ENCODE measurements at places on chromosomes 2 and 18.

DNA sequence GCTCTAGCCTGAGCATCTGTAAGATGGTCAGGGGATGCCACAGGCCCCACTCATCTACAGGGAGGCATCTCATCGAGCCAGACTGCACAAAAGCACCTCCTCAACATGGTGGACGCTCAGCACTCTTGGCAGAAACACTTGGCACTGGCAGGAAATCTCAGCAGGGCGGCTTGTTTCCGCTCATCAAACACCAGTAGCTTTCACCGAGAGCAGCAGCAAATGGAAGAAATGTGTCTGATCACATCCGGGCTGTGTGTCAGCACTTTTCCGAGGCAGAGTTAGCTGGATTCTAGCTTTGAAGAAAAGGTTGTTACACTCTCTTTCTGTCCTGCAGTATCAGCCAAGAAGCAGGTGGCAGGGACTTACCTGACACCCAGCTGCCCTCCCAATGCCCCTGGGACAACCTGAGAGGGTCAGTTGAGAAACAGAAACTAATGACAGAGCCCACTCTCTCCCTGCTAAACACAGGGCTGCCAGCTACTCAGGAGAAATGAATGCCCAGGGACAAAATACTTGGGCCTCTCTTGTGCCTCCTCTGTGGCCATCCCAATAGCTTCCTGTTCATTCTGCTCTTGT, 68.9 kb upstream of the FZD7 start:
- no peak for DNase-seq

DNA sequence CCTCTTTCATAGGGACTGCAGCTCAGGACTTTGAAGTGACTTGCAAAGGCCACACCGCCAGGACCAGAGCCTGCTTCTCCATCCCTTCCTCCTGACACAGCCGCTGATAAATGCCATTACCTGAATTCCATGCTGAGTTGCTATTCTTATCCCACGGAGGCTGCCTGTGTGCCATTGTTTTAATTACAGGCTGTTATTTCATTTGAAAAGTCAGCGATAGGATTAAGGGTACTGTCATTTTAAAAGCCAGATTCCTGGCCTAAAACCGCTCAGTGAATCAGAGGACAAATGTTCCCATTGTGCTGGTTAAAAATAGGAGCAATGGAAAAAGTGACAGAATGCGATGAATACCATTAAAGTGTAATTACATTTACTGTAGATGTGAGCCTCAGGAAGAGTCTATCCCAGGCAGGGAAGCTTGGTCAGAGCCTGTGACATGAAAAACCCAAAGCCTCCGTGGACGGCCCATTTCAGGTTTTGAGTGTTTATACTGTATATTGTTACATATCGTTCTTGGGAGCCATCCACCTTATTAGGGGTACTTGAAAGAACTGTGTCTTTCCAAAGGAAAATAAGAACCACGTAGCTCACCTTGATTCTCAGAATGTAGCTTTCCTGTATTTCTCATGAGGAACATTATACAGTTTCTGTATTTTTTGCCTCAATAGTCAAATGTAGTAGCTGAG, 41.3 kb downstream of the PDCL3 start:
- no peak for DNase-seq

- no peak for DNase-seq
Observed at GRCh38 chr2:99275882-99276281, 20.4 kb upstream of the LYG2 start.

- no peak for DNase-seq
Observed at GRCh38 chr2:20378891-20379519, 28.4 kb upstream of the PUM2 start.

- DNase-seq: no peak
Observed at GRCh38 chr2:69177063-69177771, 164.2 kb downstream of the ANTXR1 start.

DNA sequence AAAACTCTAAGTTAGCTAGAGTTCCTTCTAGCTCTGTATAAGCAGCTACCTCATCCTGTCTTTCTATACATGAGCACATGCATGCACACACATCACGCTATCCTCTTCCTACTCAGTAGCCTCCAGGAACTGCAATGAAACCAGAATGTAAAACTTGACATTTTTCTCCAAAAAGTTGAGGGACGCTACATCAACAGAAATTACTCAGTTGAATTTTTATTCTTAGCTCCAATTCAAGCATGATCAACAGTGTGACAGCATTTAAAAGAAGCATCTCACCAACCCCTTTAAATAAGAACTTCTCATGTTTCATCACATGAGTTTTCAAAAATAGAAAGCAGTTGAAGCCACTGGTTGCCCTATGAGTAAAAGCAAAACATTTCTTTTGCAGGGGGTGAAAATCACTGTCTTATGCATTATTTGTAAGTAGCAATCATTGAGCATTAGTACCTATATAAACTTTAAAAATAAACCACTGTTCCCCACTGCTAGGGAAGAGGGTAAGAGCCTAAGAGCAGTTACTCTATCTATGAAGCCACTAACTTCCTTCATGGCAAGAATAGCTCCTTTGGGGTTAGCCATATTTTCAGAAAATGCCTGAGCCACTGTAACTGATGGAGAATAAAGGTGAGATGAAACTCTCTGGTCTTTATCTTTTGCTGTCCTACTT, 77.9 kb upstream of the ARL5A start:
- DNase-seq: no peak

GRCh38 chr2:169734169-169734847, 676 bp downstream of the KLHL23 start:
- no peak for DNase-seq

GRCh38 chr2:98948956-98949739, 13.1 kb upstream of the CRACDL start:
- no peak for DNase-seq

DNA sequence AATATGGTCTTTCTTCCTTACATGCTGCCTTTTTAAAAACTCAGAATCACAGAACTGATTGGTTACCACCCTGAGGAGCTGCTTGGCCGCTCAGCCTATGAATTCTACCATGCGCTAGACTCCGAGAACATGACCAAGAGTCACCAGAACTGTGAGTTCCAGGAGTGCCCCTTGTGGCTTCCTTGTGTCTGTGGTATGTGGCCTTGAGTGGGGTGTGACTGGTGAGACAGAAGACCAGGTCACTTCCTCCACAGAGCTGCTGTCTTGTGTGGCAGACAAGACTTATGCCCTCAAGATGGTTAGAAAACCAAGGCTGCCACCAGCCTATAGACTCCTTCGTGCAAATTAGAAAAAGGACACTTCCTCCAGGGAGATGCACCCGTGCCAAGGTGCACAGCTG, 72.6 kb downstream of the EPAS1 start:
- peak; percentile 4 for DNase-seq

- no peak for DNase-seq
Observed at GRCh38 chr18:69969491-69969890, 21.8 kb upstream of the CD226 start.

GRCh38 chr2:143433251-143433650, 304.0 kb downstream of the ARHGAP15 start:
- DNase-seq: no peak

DNA sequence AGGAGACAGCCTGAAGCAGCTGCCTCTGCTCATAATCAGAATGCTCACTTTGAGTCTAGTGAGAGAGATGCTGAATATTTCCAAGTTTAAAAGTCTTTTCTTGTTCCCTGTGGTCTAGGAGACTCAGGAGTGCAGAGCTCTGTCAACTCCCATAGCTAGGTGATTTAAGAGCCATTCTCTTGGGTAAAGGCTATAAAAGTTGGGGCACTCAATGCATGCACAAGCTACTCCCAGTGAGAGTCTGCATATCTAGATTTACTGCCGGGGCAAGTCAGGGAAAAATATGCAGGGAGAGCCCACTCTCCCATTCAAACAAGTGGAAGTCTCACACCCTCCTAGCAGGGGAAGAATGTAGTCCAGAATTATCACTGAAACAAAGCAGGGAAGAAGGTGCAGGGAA, 408.6 kb upstream of the KCNJ3 start:
- no peak for DNase-seq

GRCh38 chr2:42954227-42954962, 162.0 kb upstream of the HAAO start:
- DNase-seq: no peak

DNA sequence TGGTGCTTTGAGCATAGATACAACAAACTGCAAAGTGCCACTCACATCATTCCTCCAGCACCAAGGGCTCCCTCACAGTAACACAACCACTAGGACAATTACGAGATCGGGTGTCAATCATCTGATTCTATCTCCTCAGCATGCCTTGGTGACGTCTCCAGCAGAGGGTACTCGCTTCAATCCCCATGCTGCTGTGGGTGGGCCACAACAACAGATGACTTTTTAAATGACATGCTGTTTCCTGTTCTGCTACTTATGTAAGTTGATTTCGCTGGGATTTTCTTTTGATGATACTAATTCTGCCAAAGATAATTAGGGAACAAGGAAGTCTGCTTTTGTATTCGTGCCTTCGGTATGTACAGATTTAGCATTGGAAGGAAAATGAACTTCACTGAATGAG, 1113.0 kb downstream of the BCL11A start:
- DNase-seq: no peak

- DNase-seq: no peak
Observed at GRCh38 chr2:47127862-47128543, 27.1 kb downstream of the STPG4 start.

DNA sequence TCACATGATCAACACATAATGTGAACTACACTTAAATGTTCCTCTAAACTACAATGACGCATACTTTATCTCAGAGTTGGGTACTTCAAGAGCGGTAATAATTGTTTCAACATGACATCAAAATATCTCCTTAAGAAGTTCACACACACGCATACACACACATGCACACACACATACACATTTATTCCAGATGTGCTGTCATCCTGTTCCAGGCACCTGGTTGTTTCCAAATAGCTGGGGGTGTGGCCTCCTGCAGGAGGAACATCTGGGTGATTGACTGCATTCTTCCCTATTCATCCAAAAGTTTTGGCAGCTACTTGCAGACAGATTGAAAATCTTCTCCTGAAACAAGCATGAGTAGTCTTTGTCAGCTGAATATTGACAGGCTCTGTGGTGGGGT, 37.9 kb upstream of the PIK3C3 start:
- DNase-seq: no peak

- no peak for DNase-seq
Observed at GRCh38 chr2:136081582-136082210, 36.3 kb downstream of the CXCR4 start.

- DNase-seq: no peak
Observed at GRCh38 chr2:217314021-217314460, 454.2 kb upstream of the TNP1 start.

GRCh38 chr2:29844713-29845326, 76.6 kb downstream of the ALK start:
- no peak for DNase-seq

GRCh38 chr2:105076121-105076520, 38.3 kb downstream of the MRPS9 start:
- no peak for DNase-seq

DNA sequence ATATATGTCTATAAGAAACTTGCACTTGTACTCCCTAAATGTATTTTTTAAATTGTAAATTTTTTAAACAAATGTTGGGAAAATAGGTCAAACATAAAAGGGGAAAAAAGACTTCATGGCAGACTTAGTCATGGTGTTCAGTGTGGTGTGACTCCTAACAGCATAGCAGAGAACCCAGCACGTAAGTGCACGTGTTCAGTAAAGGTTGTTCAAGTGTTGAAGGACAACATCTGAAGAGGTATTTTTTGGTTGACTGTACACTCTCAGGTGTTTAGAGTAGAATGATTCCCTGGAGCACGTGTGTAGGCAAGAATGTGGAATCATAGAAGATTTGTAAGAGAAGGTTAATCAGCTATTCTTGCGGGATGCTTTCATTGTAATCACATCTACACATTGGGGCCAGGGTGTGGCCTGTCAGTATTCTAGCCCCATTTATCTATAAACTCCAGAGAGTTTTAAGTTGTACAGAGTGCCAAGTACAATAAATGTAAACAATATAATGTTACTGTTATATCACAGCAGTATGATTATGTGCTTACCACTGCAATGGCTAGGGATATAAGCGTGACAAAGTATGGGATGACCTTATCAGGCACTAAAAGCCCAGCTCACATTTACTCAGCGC, 106.8 kb downstream of the CRIM1 start:
- DNase-seq: no peak

DNA sequence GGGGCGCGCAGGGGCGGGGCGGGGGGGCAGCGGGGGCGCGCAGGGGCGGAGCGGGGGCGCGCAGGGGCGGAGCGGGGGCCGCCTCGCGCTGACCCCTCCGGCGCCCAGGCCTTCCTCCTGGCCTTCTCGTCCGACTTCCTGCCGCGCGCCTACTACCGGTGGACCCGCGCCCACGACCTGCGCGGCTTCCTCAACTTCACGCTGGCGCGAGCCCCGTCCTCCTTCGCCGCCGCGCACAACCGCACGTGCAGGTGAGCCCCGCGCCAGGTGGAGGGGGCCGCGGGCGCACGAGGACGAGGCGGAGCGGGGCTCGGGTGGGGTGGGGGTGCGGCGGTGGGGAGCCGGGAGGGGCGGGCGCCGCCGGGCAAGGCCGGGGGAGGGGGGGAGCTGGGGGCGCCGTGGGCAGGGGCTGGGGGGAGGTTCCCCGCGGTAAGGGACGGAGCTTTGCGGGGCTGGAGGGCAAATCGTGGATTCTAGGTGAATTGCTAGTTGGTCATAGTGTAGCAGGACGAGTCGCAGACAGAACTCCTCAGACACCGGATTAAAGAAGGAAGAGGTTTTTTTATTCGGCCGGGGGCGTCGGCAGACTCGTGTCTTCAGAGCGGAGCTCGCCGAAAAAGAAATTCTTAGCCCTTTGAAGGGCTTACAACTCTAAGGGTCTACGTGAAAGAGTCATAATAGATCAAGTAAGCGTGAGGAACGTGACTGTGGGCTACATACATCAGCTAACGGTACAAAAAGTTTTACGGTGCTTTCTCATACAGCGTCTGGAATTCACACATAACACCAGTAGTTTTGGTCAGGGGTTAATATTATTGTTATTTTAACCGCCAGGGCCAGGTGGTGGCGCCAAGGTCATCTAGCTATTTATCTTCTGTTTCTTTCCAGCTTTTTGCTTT, 29.9 kb downstream of the ANO7 start:
- no peak for DNase-seq

DNA sequence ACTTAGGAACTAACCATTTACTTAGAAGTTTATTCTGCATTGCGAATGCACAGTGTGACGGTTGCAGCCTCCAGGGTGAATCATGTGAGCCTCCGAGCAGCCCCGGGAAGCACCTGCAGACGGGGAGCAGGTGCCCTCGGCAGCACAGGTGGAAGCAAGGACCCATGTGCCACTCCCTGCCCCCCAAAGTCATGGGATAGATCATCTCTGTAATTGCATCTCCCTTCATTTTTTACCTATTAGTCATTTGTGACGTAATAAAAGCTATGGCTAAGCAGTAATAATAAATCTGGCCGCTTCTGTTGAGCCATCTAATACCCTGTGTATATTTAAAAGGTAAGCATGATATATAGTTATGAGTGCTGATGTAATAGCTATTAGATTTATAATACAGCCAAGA, 97.2 kb downstream of the PTGR3 start:
- DNase-seq: no peak

- DNase-seq: no peak
Observed at GRCh38 chr2:203744091-203744490, 37.7 kb downstream of the CD28 start.

Measured in stimulated activated CD8-positive, alpha-beta memory T cell treated with anti-CD3 and anti-CD28 coated beads, Interleukin-7, amount 100 ng/mL, for 1 hour (primary cell).